GM03348 (cell line): ENCODE measurements at places on chromosomes 4 and X.

DNA sequence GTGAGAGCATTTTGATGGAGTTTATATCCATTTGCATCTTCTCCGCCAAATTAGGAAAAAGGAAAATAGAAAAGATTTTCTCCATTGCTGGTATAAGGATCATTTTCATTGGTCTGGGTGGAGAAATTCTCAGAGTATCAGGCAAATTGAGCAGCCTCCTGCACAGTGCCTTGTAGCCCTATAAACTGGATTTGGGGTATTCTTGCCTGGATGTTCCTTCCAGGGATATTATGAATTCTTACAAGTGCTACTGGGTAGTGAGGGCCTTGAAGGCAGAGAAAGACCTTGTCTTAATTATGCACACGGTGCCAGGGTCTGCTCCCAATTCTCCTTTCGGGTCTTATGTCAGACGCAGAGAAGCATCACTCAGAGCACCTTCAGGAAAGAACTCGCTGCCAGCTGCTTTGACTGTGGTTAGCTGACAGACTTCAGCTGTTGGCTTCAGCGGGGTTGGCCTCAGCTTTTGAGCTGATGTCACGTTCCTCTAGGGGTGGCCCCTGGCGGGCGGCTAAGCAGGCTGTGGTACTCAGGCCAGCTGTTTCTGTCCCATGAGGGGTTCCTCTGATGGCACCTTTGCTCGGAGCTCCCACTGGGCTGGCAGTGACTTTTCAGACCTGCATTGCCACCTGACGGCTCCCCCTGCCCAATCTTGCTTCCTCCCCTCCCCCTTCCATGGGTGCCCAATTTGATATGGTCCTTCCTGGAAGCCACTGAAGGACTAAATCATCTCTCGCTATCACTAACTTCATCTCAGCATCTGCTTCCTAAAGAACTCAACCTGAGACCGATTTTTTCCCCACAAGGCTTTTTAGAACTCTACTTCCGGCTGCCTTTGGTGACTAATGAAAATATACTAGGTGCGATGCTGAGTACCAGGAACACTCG is 519.5 kb downstream of the BCOR start:
- DNase-seq, result no peak

- DNase-seq, result peak; percentile 38
Observed at GRCh38 chrX:136047969-136048368, 62.7 kb downstream of the SLC9A6 start.

DNA sequence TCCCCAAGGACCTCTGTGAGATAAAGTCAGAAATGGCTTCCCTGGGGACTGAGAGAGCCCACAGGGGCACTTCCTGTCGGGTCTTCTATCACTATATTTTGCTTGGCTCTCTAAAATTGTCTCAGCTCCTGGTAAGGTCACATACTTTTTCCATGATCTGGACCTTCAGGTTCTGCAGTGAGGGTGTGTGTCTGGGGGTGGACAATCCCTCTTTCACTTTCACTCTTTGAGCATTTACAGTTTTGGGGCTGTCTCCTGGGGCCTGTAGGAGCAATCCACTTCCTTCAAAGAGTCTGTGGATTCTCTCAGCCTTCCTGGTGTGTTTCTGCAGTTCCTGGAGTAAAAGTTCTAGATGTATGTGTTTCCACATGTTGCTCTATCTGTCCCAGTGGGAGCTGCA is 335.7 kb downstream of the FSTL5 start:
- no peak for DNase-seq

- no peak for DNase-seq
Observed at GRCh38 chr4:183863155-183863825, 41.8 kb upstream of the STOX2 start.

- DNase-seq, result peak; percentile 51
Observed at GRCh38 chr4:31458813-31459212, 738.6 kb downstream of the PCDH7 start.

- no peak for DNase-seq
Observed at GRCh38 chr4:136383082-136383481, 1149.2 kb downstream of the PCDH18 start.

GRCh38 chrX:15864023-15864422 is 9.4 kb upstream of the AP1S2 start:
- no peak for DNase-seq

DNA sequence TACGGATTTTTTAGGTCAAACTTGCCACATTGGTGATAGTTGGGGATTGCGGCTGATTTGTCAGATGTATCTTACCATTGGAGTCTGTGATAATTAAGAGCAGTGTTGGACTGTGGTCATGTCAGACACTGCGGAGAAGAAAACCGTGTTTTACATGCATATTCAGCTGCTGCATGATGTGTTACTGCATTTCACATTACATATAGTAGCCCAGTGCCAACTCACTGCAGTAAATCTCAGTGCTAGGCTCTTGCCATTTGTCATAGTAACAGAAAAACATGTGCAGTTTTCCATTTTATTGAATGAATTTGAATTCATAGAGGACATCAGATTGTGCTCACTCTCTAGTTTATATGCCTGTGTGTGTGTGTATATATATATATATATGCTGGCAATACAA is 543.7 kb downstream of the IL1RAPL1 start:
- no peak for DNase-seq

DNA sequence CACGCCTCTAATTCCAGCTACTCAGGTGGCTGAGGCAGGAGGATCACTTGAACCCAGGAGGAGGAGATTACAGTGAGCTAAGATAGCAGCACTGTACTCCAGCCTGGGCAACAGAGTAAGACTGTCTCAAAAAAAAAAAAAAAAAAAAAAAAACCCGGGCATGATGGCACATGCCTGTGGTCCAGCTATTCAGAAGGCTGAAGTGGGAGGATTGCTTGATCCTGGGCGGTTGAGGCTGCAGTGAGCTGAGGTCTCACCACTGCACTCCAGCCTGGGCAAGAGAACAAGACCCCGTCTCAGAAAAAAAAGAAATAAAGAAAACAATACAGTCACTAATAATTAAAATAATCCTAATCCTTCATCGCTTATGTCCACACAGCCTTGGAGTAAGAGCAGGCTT is 68.1 kb downstream of the APBB2 start:
- no peak for DNase-seq

GRCh38 chr4:122083989-122084388 is 68.1 kb upstream of the BLTP1 start:
- no peak for DNase-seq

DNA sequence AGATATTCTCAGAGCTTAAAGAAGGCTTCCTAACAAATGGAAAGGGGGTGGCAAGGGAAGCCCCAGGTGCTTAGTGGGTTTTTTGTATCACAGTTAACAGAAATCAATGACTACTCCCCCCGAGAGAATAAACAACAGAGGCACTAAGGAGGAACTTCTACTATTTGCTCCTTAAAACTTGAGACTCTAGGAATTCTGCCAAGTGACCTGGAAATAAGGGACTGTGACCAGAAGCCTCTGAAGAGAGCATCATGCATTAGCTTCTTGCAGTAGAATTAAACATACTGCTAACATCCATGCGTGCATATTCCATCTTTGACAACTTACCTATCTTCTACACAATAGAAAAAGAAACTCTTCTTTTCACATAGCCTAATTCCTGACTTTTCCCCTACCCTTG is 86.8 kb downstream of the CAMK2D start:
- DNase-seq, result no peak

GRCh38 chrX:18886344-18887161 is 97.4 kb downstream of the PHKA2 start:
- peak; percentile 59 for DNase-seq

DNA sequence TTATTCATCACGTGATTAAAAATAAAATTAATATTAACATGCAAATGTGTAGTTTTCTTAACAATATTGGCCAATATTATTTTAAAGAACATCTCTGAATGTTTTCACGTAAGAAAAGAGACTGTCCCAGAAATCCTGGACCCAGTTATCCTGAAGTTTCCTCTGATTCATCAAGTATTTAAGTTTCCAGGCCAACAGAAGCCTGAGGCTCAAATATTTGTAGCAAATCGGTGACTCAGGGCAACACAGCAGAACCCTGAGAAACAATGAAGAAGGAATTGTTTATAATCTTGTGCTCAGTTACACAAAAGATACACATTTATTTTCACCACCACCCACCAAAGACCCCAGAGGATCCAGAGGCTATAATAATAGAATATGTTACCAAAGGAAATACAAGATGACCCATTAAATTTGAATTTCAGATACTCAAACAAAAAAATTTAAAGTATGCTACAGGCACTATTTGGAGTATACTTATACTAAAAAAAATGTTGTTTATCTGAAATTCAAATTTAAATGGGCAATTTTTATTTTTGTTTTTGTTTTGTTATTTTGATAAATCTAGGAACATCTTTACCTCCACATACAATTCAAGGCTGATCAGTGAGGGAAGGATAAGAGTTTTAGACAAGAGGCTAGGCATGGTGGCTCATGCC is 33.9 kb upstream of the SLC7A11 start:
- peak; percentile 67 for DNase-seq

- peak; percentile 3 for DNase-seq
Observed at GRCh38 chr4:20496068-20496467, 204.2 kb upstream of the PACRGL start.

GRCh38 chr4:152277333-152277732 is 258.6 kb downstream of the FBXW7 start:
- DNase-seq, result no peak

GRCh38 chrX:154596290-154596929 is 11.5 kb downstream of the CTAG1A start:
- DNase-seq, result peak; percentile 78

- peak; percentile 69 for DNase-seq
Observed at GRCh38 chr4:30720021-30720660, at the start of gene PCDH7. TSS of gene PCDH7 (plus strand) at chr4:30720369. CDS start at chr4:30721423, 1,054 bp downstream.

DNA sequence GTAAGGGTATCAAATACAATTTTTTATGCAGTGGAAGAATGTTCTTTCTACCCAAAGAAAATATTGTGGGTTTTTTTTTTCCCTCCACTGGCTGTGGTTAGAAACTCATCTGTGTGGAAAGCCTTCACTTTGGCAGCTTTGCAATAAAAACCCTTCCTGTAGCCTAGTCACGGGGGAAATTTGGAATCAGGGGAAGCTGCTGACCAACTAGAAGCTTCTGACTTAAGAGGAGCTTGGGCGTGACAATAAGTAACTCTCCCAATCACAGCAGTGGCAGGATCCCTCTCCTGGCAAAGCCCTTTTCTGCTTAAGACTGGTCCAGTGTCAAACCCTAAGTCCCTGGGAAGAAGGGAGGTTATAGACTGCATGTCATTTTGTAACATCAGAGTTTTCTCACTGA is 87.9 kb downstream of the LRRC66 start:
- DNase-seq, result peak; percentile 35

DNA sequence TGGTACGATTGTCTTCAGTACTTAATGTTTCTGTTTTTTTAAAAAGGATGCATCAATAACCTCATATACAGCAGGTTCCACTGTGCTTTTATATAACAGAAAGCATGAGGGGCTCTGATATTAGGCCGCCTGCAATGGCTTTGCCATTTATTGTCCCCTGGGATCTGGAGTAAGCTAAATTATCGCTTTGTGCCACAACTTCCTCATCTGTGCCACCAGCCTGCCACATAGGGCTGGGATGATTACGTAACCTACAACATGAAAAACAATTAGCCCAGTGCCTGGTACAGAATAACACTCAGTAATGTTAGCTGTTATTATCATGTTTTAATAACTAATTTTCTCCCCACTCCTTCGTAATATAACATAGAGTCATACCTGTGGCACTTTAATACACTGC is 65.5 kb upstream of the TRIM2 start:
- DNase-seq, result no peak

DNA sequence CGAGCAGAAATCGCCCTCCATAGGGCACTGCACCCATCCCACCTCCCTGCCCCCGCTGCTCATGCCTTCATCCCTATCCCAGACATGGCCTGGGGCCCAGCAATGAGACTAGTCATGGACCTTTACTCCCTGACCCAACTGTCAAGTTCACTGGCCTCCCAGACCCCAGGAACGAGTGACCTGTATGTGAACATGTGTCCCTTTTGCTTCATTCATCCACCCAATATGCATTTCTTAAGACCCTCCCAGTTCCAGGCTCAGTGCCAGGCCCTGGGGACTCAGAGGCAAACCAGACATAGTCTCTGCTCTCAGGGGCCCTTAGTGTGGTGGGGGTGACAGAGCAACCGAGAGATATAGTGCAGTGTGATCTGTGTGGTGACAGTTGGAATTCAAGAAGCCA is 67.0 kb downstream of the EFNB1 start:
- DNase-seq, result no peak

- DNase-seq, result no peak
Observed at GRCh38 chr4:102472441-102473013, 28.6 kb upstream of the NFKB1 start.

DNA sequence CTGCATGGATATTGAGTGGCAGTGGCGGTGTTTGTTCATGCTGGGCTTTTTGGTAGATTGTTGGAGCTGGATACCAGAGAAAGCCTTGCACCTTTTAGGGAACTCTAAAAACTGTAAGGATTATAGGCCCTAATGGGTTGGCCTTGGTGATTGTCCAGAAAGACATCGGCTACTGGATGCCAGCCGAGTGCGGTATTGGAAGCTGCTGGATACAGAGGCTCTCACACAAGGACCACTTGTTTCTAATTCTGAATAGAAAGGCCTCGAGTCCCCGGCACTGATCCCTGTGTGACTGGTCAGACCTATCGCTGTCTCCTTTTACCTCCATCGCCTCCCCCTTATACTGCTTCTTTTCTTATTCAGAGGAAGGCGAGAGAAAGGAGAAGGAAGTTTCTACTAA is 27.3 kb upstream of the SCOC start:
- DNase-seq, result no peak

DNA sequence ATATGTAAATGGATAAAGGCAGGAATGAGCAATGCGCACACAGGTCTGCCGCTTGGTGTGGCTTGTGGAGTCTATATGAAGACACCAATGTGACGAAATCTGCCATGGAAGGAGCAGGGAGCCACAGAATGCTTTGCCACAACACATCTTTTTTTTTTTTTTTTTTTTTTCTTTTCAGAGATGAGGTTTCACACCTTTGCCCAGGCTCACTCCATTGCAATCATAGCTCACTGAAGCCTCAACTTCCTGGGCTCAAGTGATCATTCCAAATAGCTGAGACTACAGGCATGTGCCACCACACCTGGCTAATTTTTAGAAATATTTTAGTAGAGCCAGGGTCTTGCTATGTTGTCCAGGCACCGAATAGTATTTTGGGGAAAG is 17.4 kb upstream of the SLC34A2 start:
- DNase-seq, result no peak

- DNase-seq, result peak; percentile 78
Observed at GRCh38 chr4:169791527-169792156, 33.9 kb upstream of the HPF1 start.

DNA sequence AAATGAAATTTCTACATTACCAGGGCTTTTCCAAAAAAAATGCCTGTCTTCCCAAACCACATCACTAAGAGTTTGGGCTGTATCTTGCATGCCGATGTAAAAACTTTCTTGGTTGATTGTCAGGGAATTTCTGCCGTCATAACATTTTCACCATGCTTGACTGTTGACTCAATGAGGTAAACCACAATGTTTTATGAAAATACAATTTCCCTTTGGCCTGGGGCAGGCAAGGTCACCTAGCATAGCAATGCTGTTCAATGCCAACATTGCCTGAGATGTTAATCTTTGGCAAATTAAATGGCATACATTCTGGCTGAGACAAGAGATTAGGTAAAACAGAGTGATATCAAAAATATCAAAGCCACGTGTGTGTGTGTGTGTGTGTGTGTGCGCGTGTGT is 137.1 kb upstream of the TBL1X start:
- DNase-seq, result no peak

GRCh38 chr4:82782626-82783345 is 15.8 kb downstream of the SCD5 start:
- DNase-seq, result no peak
